ENCODE measurements at places on chromosomes 1 and 21.

GRCh38 chr21:14592296-14593000 is 46.3 kb upstream of the SAMSN1 start:
- DNase-seq, result no peak

GRCh38 chr1:16981269-16981849 is 939 bp upstream of the MFAP2 start:
- DNase-seq, result no peak

DNA sequence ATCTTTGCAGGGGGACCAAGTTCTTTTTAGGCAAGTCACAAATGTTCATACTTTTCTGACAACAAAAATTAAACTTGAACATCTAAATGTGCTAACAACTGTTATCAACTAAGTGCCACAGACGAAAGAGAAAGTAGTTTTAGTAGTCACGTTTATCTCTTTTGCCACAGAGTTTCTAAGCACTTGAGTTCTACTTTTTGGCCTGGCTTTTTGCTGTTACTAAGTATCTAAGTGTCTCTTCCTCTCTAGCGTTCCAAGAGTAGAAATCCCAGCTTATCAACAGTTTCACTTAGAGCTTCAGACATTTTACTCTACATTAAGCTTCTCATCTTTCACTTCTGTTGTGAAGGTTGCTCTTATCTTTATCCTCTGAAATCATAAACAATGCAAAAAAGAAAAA is 34.2 kb downstream of the GATAD2B start:
- DNase-seq, result no peak

DNA sequence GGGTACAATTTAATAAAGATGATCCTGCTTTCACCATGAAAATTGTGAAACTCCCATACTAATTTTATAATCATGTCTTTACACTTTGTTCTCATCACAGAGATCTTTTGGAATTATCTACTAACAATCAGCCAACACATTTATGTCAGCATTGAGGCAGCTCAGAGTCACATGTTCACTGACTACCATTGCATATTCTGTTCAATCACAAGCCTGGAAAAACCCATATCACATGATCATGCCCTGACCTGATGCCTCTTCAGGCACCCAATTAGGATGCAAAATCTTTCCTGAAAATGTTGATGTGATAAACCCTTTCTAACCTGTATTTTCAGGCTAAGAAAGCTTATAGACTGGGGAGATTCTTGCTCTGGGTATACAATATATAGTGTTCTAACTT is 21.6 kb upstream of the RASAL2 start:
- DNase-seq, result no peak

DNA sequence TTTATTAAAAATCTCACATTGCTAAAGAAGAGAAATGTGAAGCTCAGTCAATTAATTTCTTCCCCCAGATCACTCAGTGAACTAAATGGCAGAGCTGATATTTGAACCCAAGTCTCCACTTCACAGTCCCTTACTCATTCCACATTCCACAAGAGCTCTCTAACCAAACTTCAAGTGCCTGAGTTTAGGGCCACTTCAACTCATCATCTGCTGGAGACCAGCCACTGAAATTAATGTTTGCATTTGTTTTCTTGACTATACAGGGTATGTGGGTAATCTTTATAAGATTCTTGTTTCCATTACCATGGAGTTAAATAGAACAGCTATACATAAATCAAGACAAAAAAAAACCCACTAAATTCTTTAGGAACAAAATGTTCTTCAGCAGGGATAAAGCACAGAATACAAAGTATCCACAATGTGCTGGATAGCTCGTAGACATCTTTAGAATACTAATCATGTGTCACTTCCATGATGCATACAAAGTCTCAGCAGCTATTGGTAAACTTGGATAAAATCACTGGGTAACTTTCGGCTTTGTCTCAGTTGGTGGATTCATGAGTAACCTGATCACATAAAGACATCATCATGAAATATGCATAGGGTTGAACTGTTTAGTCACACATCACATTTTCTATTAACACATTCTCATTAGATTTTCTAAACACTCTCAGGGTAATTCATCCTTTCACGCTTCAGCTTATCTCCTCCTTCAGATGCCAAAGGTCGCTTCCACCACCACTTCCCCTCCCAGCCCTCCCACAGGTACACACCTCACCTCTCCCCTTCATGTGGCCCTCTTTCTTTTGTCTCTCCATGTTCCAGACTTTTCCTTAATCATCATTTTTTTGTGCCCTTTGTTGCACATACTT is 89.8 kb downstream of the LRRC53 start:
- DNase-seq, result no peak

- no peak for DNase-seq
Observed at GRCh38 chr1:45802343-45803298, 791 bp upstream of the MAST2 start.

GRCh38 chr1:244302876-244303609 is 148.7 kb downstream of the ADSS2 start:
- DNase-seq, result no peak

GRCh38 chr1:156509424-156510034 is 9.0 kb upstream of the MEF2D start:
- no peak for DNase-seq

- DNase-seq, result no peak
Observed at GRCh38 chr1:228043281-228043848, 36.6 kb downstream of the WNT3A start.

DNA sequence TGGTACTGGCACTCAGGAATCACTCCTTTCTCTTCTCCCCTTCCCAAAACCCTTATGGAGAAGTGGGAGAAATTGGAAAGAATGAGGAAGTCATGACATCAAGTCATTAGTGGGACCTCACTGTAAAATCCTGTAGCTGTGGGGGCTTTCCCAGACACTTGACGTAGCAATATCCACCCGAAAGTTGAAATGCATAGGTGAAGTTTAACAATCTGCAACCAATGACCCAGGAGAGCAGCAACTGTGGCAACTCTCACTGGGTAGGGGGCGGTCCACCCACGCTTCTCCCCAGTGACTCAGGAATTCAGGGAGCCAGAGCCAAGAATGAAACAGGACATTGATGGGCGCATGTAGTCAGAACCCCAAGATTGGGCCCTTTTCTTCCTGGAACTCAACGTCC is 27.0 kb downstream of the ABCA4 start:
- no peak for DNase-seq

GRCh38 chr1:246351721-246352120 is 155.4 kb downstream of the SMYD3 start:
- DNase-seq, result no peak

GRCh38 chr1:9253004-9253403 is 18.4 kb downstream of the H6PD start:
- DNase-seq, result no peak

DNA sequence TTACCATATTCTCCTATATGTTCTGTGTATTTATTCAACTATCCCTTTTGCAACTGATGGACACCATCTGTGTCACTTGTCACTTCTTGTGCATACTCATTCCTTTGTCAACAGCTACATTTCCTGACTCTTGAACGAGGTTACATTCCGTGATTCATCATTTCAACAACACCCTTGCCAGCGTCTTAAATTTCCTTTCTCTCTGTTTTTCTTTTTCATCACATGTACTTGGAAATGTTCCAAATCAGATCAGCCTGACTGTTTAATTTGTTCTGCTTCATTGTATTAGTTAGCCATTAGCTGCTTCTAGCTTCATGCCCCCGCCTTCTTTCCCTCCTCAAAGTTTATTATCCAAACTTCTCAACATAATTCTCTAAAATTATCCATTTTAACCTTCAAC is 173.0 kb downstream of the ADGRL4 start:
- DNase-seq, result no peak

DNA sequence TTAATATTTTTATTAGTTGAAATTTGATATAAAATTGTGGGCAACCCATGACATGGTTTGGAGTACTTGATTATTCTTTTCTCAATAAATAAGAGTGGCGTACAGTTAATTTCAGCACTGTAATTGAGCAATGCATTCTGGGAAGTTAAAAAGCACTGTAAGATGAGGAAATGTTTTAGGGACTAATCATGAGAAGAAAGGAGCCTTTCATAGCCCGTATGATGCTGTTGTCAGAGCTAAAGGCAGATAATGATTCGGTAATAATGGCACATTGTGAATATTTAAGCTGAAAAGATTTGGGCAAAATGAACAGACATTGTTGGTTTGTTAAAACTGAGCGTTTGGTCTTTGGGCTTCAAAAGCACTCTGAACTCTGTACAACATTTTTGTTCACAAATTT is 139.3 kb downstream of the NFIA start:
- DNase-seq, result no peak

GRCh38 chr1:220707160-220707559 is 17.0 kb downstream of the C1orf115 start:
- DNase-seq, result no peak

GRCh38 chr1:110433803-110434202 is 17.1 kb upstream of the PROK1 start:
- DNase-seq, result no peak

DNA sequence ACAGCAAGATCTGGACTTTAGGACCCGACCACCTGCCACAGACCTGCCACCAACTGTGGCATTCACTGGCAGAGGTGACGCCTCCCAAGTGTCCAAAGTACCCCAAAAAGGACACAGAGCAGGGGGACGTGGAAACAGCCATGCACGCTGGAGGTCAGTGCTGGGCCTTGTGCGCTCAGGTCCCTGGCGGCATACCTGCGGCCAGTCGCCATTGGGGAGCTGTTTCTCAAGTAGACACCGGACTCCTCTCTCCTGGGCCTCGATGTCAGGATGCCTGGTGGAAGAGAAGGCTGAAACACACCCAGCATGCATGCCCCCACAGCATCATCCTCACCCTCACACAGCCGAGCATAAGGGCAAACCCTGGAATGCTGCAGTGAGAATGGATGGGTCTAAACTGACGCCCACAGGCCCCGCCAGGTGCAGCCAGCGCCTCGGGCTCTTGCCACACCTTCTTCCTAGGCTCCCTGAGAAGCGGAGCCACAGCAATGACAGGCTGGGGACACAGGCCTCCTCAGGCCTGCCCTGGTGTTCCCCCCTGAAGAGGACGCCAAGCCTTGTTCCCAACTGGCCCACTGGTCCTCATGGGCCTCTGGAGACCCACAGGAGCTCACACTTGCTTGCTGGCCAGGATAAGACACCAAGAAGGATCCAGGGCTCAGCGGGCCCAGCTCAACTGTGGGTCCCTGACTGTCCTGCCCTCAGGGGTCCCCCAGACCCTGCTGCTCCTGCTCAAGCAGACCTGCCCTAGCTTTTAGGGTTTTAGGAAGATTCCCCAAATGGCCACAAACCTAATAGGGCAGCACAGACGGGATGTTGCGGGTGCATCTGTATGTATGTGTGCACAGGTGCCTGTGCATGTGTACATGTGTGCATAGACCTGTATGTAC is 7.7 kb upstream of the SPATC1L start:
- no peak for DNase-seq

DNA sequence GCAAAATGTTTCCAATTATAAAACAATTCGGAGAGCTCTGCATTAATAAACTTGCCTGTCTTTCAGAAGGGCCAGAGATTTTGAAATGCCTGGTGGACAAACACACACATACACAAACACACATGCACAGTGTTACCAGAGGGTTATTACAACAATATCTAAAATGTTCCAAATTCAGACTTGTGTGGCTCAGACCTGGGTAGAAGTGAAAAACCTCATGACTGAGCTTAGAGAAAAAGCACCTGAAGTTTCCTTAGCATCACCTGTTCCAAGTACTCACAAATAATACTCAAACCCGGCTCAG is 247.9 kb downstream of the FOXD2 start:
- no peak for DNase-seq

- DNase-seq, result no peak
Observed at GRCh38 chr1:26858160-26858559, 4.8 kb upstream of the SFN start.

GRCh38 chr1:168483539-168483938 is 60.3 kb downstream of the XCL2 start:
- no peak for DNase-seq

GRCh38 chr1:234235434-234235881 is 137.8 kb upstream of the COA6 start:
- DNase-seq, result no peak

Measured in activated T-helper 1 cell treated with anti-CD3 and anti-CD28 coated beads, Interleukin-2, amount 50 U/mL, for 16 hours (primary cell).